H54 (cell line): ENCODE measurements at places on chromosomes 1 and 21.

- no peak for DNase-seq
These were observed 24.8 kb upstream of the EPS15 start for GRCh38 chr1:51543858-51544257.

GRCh38 chr1:84174051-84174556, 30.0 kb downstream of the PRKACB start:
- DNase-seq, result peak; percentile 1

DNA sequence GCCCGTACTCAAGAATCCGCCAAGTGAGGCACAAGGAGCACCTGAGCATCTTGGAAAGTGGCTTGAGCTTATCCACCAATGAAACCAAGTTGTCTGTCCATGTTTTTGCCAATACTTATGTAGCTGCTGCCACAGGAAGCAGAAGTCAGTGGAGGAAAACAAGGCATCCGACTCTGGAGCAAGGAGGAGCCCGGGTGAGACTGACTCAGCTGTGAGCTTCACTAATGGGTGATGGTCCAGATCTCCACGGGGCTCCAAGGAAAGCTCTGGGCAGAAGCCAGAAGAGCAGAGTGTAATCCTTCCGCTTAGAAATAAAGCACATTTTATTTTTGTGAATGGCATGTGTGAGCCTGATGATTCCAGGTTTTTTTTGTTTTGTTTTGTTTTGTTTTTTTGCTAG, 12.3 kb upstream of the SSR2 start:
- no peak for DNase-seq

DNA sequence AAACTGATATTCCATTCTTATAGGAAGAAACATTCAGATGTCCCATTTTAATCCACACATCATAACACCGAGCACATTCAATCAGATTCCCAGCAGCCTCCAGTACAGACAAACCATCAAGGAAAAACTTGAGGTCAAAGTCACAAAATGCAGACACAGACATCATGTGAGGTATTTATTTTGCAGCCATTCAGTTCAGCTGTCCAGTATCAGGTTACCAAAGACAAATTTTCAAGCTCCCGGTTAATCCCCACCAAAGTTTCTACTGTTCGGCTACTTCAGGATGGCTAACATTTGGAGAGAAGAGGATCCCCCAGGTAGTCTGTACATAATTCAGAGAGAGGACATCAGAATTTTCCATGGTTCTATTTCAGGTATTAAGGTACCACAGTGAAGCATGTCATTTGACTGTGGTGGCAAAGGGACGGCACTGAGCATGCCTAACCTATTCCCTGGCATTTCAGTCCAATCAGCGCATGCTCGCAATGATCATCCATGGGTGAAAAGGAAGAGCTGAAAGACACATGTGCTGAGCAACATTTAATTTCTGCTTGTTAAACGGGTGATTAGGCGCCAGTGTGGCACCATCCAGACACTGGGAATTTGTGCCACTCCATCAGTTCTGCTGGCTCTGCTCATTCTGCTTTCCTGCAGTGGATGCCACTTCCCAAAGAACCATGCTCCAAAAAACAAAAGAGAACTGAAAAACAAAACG, 13.6 kb upstream of the NDC1 start:
- DNase-seq, result no peak

GRCh38 chr1:3261969-3262579, 192.4 kb upstream of the ARHGEF16 start:
- DNase-seq, result peak; percentile 70

DNA sequence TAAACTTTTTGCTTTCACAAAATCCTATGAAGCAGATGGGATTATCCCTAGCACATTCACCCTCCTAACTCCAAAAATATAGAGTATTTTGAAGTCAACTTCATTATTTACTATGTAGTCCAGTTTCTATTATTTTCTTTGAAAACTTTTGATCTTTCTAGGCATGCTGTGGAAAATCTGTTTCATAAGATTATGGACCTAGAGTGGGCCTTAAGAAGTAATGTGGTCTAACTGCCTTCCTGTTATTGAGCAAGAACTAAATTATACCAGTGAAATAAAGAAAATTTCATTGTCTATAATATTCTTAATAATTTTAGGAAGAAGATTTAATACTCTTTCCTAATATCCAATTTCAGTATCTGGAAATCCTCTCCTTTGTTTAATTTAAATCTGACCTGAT, 58.1 kb downstream of the PRKACB start:
- no peak for DNase-seq

GRCh38 chr1:235859789-235860188, 6.9 kb downstream of the LYST start:
- no peak for DNase-seq

DNA sequence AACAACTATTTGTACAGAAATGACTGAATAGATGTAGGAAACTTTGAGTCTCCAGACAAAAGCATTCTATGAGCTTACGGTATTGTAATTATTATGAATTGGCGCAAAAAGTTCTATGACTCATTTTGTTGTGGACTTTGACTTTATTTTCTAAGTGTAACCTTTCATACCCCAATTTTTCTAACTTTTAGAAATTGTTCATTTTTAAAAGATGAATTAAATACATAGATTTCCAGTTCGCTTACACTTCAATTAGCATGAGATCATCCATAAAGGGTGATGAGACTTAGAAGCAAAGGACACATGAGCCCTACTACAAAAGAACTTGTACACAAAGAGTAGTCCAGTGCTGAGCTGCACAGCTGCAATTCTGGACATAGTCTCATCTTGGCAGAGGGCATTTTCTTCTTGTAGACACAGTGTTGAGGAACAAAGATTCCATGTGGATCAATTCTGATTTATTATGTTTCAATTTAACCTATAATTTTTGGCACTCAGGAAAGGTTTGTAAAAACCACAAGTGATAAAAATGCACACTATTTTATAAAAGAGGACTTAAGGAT, 431.1 kb downstream of the LRRIQ3 start:
- DNase-seq, result no peak

- peak; percentile 38 for DNase-seq
These were observed 34.6 kb downstream of the DNTTIP2 start for GRCh38 chr1:93844262-93845045.

DNA sequence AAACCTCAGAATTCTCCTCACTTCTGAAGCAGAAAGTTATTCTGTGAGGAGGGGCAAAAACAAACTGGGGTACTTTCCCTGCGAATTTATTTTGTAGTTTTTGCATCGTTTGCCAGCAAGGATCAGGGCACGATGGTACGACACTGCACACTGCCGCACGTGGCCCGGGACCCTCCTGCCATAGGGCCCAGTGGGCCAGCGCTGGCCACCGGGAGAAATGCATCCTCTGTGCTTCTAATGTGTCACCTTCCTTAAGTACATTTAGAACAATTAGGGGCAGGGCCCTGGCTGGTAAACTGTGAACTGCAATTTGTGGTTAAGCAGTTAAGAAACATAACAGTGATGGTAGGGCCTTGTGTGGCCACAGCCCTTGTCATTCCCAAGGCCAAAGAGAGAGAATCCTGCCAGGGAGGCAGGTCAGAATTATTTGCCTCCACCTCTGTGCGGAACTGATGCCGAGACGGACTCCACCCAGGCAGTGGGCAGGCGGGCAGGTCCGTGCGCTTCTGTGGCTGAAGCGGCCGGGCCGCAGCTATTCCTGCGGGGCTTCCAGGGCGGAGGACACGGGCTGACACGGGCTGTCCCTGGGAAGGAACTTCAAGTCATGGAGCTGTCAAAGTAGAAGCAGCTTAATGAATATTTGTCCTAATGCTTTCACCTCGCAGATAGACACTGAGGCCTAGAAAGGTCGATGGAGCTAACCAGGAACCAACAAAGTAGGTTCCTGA, 12.5 kb downstream of the GPR137B start:
- DNase-seq, result no peak

DNA sequence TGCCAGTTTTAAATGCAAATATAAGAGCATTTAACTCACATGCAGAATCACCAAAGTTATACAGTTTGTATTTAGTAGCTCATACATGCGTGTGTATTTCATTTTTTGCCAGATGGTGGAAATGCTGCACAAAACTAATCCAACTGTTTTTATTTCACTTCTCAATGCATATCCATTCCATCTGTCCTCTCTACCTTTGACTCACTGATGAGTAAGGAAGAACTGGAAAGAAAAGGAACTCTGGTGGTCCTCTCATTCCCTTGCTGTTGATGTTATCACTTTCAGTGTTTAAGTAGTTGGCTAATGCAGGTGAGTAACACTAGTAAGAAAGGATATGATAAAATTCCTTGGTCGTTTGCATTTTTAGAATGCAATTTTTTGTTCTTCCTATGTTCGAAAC, 5.7 kb upstream of the SLC1A7 start:
- no peak for DNase-seq

- peak; percentile 49 for DNase-seq
These were observed 1.6 kb upstream of the DYRK3 start for GRCh38 chr1:206633708-206634121.

- no peak for DNase-seq
These were observed 397.2 kb downstream of the OMA1 start for GRCh38 chr1:58149271-58149812.

DNA sequence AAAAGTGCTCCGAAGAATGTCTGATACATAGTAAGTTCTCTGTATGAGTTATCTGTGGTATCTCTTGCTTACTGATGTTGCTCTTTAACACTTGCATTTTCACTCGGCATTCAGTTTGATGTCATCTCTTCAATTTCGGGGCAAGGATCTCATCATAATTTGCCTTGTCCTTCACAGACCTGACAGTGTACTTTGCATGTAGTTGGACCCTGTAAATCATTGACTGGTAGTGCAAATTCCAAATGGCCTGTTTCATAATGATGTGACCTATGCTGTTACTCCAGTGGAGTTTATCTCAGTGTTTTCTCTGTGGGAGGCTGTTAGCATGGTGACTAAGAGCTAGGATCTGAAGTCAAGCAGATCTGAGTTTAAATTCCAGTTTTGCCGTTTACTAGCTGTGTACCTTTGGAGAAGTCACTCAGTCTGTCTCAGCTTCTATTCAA, 34.2 kb upstream of the ABCD3 start:
- DNase-seq, result no peak

- no peak for DNase-seq
These were observed 9.6 kb upstream of the SPRR2F start for GRCh38 chr1:153122831-153123421.

- no peak for DNase-seq
These were observed 32.4 kb upstream of the F13B start for GRCh38 chr1:197099444-197099843.

- no peak for DNase-seq
These were observed 82.8 kb downstream of the TGFBR3 start for GRCh38 chr1:91803123-91803522.

- DNase-seq, result no peak
These were observed 99.9 kb downstream of the LYST start for GRCh38 chr1:235766794-235767285.

GRCh38 chr21:41018431-41018830, 149.5 kb upstream of the BACE2 start:
- DNase-seq, result no peak

GRCh38 chr1:84163123-84163931, 19.3 kb downstream of the PRKACB start:
- no peak for DNase-seq

DNA sequence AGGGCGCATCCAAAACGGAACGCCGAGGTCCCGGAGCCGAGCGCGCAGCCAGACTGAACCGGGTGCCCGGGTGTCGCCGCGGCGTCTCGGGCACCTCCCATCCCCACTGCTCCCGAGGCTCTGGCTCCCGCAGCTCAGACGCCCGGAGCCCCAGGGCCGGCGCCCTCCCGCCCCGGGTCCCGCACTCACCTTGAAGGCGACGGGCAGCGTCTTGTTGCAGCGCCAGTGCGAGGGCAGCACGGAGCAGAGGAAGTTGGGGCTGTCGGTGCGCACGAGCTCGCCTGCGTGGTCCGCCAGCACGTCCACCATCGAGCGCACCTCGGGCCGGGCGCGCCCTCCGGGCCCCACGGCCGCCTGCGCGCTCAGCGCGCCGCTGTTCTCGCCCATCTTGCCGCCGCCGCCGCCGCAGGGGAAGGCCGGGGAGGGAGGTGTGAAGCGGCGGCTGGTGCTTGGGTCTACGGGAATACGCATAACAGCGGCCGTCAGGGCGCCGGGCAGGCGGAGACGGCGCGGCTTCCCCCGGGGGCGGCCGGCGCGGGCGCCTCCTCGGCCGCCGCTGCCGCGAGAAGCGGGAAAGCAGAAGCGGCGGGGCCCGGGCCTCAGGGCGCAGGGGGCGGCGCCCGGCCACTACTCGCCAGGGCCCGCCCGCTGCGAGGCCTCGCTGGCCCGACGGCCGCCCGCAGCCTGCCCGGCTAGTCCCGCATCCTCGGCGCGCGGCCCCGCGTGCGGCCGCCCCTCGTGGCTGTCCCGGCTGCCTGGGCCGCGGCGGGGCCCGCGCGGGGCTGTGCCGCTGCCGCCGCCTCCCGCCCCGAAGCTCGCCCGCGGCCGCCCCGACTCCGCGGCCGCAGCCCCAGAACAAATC, 447 bp downstream of the RUNX3 start:
- no peak for DNase-seq

DNA sequence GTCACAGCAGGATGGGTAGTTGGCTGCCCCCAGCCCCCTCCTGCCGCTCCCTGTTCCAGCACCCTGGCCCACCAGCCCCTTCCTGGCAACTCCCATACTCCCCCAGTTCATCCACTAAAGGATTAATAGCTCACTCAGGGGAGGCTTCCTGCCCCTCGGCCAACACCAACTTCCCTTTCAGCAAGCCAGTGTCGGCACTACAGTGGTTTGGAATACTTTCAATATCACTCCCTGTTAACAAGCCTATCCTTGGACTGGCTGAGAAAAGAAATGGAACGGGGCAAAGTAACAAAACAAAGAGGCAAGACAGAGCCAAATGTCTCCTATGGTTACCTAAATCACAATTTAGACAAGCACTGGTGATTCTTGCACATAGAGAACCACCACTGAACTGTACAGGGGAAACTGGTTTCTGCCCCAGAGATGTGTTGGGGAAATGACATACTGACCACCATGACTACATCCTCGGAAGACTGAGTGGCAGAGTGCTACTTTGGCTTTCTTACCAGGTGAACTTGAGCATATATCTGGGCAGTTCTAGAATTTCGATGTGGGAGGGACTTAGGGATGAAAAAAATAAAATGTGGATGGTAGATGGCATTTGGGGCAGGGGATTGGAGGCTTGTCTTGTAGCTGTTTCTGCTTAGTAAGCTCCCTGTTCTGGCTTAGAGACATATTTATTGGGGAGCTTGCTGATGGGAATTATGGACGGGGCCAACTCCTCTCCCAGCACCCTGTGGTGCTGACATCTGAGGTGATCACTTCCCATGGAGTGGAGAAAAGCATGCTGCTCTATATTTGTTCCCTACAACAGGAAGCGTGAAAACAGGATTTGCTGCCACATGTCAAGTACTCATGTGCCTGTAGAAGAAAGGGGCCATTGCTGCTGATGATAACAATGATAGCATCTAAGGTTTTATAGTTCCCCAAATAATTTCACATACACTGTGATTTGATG, 7.1 kb upstream of the CAPN2 start:
- DNase-seq, result no peak
